ENCODE measurements at places on chromosomes 2 and 18. TPM values are rescaled to one million over a fixed set of nuclear protein-coding genes. Genes with fewer than 3 reads are reported as not detected.
A peak's percentile ranks its signal among the peaks of the same experiment; 100 is the strongest.

Gene CAPN13
- not detected for total RNA-seq

Gene KRTCAP3
- not detected for total RNA-seq

Gene ACMSD
- total RNA-seq = not detected

Gene RAB31
- total RNA-seq = 40.5 TPM

Gene SCN9A
- total RNA-seq = 8.3 TPM

Gene ECEL1
- 0.54 TPM for total RNA-seq

- H3K4me1 ChIP-seq = peaks cover 14% of the 10 kb centered on the region
- H3K27ac ChIP-seq = no peak overlapping the region
- no peaks in the 10 kb centered on the region for H3K27me3 ChIP-seq
- H3K4me3 ChIP-seq = no peak overlapping the region
Observed at GRCh38 chr2:67499989-67500388, 102.9 kb downstream of the ETAA1 start.

DNA sequence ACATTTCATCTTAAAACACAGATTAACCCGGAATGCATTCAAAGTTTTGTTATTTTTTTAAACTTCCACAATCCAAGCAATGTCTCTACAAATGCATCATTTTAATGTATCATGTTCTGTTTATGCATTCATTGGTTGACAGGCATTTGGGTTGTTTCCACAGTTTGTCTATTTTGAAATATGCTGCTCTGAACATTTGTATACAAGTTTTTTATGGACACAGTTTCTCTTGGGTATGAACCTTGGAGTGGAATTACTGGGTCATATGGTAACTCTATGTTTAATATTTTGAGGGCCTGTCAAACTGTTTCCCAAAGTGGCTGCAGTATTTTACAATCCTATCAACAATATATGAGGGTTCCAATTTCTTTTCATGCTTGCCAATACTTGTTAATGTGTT, 57.3 kb downstream of the GULP1 start:
- DNase-seq = no peak
- H3K4me3 ChIP-seq = no peak overlapping the region
- H3K36me3 ChIP-seq = no peaks in the 10 kb centered on the region
- H3K4me1 ChIP-seq = no peaks in the 10 kb centered on the region
- H3K27me3 ChIP-seq = no peaks in the 10 kb centered on the region

DNA sequence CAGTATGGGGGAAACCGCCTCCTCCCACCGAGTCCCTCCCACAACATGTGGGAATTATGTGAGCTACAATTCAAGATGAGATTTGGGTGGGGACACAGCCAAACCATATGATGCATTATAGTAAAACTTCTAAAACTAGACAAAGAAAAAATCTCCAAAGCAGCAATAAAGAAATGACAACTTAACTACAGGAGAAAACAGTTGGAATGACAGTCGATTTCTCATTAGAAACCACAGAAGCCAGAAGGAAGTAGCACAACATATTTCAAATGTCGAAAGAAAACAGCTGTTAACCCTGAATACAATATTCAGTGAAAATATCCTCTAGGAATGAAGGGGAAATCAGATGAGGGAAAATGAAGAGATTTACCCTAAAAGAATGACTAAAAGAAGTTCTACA, 53.5 kb upstream of the TCF4 start:
- H3K27ac ChIP-seq = no peak overlapping the region
- no peaks in the 10 kb centered on the region for H3K4me1 ChIP-seq
- no peak for DNase-seq
- H3K27me3 ChIP-seq = no peaks in the 10 kb centered on the region
- H3K36me3 ChIP-seq = no peaks in the 10 kb centered on the region

DNA sequence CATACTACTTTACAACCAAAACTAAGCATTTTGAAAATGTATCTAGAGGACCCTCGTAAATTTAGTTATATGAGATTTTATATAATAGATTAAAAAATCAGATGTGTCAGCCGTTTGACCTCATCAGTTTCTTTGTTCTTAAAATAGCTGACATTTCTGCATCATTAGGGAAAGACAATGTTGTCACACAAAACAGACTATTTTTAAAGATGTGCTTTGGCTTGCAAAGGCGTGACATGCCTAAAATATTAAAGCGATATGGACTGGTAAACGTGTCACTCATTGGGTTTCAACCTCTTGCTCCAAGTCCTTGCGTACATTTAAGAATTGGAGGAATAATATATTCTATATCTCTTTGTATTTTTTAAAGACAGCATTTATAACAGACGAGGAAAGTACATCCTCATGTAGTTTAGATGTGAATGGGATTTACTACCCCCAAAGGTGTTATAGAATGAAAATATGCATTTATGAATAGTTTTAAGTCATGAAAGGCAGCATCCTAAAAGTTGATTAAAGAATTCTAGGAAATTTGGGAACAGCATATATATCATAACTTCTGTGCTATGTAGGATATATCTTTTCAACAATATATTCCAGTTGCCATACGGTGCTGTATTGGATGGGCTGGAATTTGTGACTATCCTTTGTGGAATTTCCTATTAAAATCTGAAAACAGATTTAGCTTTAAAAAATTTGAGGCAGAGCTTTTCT, 3.8 kb downstream of the MYL12A start:
- peaks cover 44% of the 10 kb centered on the region for H3K36me3 ChIP-seq
- H3K27me3 ChIP-seq = no peaks in the 10 kb centered on the region
- H3K27ac ChIP-seq = peak overlapping the region; percentile 95
- DNase-seq = peak; percentile 50

GRCh38 chr18:24068945-24069693, 54.6 kb downstream of the TTC39C start:
- peaks cover 9% of the 10 kb centered on the region for H3K36me3 ChIP-seq
- no peaks in the 10 kb centered on the region for H3K27me3 ChIP-seq
- peaks cover 4% of the 10 kb centered on the region for H3K4me1 ChIP-seq
- H3K27ac ChIP-seq = no peak overlapping the region
- H3K4me3 ChIP-seq = no peak overlapping the region

- H3K4me3 ChIP-seq = no peak overlapping the region
- no peak for DNase-seq
- no peaks in the 10 kb centered on the region for H3K27me3 ChIP-seq
- no peaks in the 10 kb centered on the region for H3K4me1 ChIP-seq
- peaks cover 37% of the 10 kb centered on the region for H3K36me3 ChIP-seq
- no peak overlapping the region for H3K27ac ChIP-seq
Observed at GRCh38 chr2:135974036-135974435, 11.4 kb downstream of the DARS1 start.

- no peak for DNase-seq
- H3K27ac ChIP-seq = no peak overlapping the region
- no peak overlapping the region for H3K4me3 ChIP-seq
- no peaks in the 10 kb centered on the region for H3K27me3 ChIP-seq
Observed at GRCh38 chr2:61157371-61158003, 4.5 kb upstream of the C2orf74 start.

DNA sequence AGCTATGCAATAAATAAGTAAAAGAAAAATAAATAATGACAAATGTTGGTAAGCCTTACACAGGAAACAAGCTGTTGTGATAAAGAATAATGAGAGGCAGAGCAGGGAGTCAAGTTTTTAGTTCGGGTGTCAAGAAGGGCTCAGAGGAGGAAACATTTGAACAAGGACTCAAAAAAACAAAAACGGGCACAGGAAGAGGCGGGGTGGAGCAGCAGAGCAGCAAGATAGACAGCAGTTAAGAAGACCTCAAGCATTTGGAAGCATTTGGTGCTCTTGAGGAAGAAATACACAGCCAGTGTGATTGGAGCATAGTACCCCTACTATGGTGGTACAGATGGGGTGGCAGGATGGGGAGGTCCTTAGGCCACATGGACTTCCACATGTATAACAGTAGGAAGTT, 2.8 kb downstream of the TMEM169 start:
- no peak for DNase-seq
- H3K4me1 ChIP-seq = 0 out of 2 replicates have a peak, but pooled peaks cover 4% of the 10 kb centered on the region
- H3K36me3 ChIP-seq = no peaks in the 10 kb centered on the region
- no peak overlapping the region for H3K27ac ChIP-seq
- H3K4me3 ChIP-seq = no peak overlapping the region
- no peaks in the 10 kb centered on the region for H3K27me3 ChIP-seq

GRCh38 chr18:7754725-7755181, 187.6 kb downstream of the PTPRM start:
- H3K4me3 ChIP-seq = no peak overlapping the region
- H3K27ac ChIP-seq = no peak overlapping the region
- no peaks in the 10 kb centered on the region for H3K36me3 ChIP-seq
- H3K27me3 ChIP-seq = no peaks in the 10 kb centered on the region
- H3K4me1 ChIP-seq = peaks cover 10% of the 10 kb centered on the region

GRCh38 chr2:209146682-209147320, 277.0 kb upstream of the MAP2 start:
- H3K36me3 ChIP-seq = no peaks in the 10 kb centered on the region
- H3K4me3 ChIP-seq = no peak overlapping the region

DNA sequence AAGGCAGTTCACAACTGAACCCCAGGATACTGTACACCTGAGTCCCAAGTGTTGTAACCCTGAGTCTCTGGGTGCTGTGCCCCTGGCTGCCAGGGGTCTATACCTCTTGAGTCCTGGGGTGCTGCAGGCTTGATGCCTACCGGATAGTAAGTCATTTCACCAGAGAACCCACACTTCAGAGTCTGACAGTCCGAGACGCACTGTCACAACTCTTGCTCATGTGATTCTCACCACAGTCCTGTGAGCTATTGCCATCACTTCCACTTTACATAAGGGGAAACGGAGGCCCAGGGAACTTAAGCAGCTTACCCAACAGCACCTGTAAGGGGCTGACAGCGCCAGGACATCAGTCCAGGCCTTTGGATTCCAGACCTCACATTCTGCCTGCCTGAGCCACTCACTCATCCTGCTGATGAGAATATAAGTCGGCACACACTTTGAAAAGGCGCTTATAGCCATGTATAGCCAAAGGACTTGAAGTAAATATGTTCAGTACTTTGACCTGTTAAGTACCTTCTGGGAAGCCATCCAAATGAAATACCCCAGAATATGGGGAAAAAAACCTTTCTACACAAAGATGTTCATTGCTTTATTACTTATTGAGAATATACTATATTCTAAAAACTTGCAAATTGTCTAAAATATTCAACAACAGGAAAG, 180.7 kb upstream of the ID2 start:
- no peak overlapping the region for H3K27ac ChIP-seq
- H3K27me3 ChIP-seq = no peaks in the 10 kb centered on the region
- DNase-seq = no peak
- H3K4me1 ChIP-seq = no peaks in the 10 kb centered on the region

DNA sequence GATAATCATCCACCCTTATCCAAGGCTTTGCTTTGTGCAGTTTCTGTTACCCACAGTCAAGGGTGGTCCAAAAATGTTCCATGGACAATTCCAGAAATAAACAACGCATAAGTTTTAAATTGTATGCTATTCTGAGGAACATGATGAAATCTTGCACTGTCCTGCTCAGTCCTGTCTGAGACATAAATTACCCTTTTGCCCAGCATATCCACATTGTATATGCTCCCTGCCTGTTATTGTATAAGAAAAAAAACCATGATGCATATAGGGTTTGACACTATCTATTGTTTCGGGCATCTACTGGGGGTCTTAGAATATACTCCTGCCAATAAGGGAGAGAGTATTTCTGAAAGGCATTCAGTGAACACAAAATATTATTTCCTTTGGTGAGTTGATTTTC, 24.0 kb downstream of the LRRTM1 start:
- H3K4me3 ChIP-seq = no peak overlapping the region
- no peak for DNase-seq
- H3K4me1 ChIP-seq = no peaks in the 10 kb centered on the region
- no peaks in the 10 kb centered on the region for H3K36me3 ChIP-seq

- no peak overlapping the region for H3K27ac ChIP-seq
Observed at GRCh38 chr18:78659748-78660147, 319.9 kb upstream of the SALL3 start.

DNA sequence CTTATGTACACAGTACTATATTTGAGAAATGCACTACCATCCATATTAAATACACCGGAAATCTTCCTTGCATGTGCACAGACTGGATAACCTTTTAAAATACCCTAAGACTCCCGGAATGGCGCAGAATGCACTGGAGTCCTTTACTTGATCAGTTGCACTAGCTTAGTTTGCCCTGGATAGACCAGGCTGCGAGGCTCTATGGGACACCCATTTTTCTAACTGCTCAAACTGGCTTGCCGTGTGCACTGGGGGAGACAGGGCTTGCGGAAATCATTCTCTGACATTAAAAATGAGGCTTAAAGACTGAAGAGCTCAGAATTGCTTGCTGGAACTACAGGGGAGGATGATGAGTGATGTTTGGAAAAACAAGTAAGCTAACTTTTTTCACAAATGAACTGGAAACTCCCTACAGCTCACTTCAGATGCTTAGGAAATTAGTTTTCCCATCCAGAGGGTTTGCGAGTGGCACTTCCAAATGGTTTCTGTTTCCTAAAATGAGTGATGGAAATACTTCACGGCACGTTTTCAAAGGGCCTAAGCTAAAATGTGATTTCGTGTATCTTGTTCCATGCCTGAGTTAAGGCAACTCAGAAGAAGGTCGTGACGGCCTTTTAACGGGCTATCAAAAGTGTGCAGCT, 2.7 kb downstream of the NCK2 start:
- DNase-seq = no peak
- peaks cover 14% of the 10 kb centered on the region for H3K4me1 ChIP-seq
- no peak overlapping the region for H3K4me3 ChIP-seq
- H3K27ac ChIP-seq = no peak overlapping the region

DNA sequence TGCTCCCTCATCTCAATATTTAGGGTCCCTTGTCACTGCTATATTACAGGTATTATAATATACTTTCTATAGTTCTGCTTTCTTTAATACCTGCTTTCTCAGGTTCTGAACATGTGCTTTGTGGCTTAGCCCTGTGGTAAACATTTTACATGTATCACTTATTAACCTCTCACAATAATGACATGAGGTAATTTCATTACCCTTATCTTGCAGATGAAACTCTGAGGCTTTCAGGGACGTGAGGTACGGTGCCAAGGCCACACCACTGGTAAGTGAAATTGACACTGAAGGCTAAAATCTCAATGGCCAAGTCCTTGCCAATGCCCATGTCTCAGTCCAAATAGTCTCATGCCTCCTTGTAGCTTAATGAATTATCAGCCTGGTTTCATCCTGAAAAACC, 21.7 kb downstream of the LINC00305 start:
- 0 out of 2 replicates have a peak, but pooled peaks cover 6% of the 10 kb centered on the region for H3K27me3 ChIP-seq
- no peak for DNase-seq
- no peak overlapping the region for H3K27ac ChIP-seq
- H3K36me3 ChIP-seq = no peaks in the 10 kb centered on the region

DNA sequence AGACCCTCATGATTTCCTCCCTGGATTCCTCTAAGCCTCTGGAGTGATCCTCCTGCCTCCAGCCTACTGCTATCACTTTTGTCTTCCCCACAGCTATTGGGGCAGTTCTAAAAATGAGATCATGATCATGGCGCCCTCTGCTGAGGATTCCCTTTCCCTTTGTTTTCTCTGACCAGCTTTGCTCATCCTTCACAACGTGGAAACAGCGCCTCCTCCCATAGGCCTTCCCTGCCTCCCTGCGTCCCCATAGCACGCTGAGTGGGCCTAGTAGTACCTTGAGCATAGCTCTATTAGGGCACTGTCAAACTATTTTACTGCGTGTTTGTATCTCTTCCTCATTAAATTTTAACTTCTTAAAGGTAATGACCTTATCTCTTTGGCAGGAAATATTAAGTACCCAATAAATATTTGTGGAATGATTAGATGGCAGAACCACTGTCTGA, 207.0 kb upstream of the FANCL start:
- H3K4me3 ChIP-seq = no peak overlapping the region
- no peaks in the 10 kb centered on the region for H3K36me3 ChIP-seq
- no peaks in the 10 kb centered on the region for H3K27me3 ChIP-seq
- H3K4me1 ChIP-seq = 0 out of 2 replicates have a peak, but pooled peaks cover 4% of the 10 kb centered on the region
- peak; percentile 80 for DNase-seq

Measured in GM23248 (cell line).